ENCODE measurements at places on chromosomes 4 and X.

DNA sequence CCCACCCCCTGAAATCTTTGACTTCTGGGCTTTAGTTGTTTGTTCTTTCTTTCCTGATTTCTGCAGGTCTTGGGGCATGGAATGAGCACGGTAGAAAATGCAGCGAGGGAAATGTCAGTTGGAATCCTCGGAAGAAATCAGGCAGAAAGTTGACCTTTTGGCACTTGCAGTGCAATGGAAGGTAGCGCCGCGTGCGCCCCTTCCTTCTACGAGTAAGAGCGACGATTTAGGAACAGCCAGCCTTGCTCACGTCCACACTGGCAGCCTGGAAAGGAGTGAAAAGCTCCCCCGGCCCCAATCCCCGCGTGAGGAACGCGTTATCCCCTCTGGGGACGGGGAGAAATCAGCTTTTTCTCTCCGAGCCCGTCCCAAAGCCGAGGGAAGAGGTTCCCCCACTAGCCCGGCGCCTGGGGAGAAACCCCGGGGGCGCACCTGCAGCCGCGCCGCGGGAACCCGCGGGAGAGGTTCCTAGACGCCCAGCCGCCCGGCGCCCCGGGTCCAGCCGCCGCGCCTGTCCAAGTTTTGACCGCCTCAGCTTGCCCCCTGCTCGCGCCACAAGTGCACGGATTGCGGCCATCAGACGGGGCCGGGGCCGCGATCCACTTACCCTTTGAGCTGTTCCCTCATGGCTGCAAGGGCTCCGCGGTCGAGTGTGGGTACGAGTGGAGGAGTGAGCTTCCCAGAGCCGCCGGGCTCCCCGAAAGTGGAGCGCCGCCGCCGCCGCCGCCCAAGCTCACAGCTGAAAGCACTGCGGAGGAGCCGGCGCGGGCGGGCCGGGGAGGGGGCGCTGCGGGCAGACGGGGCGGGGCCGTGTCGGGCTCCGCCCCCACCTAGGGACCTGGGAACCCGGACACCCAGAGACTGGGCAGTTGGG is 194.6 kb upstream of the FTHL17 start:
- peak; percentile 53 for DNase-seq

- DNase-seq, result no peak
These were observed 209.8 kb downstream of the MGST2 start for GRCh38 chr4:139875411-139875825.

DNA sequence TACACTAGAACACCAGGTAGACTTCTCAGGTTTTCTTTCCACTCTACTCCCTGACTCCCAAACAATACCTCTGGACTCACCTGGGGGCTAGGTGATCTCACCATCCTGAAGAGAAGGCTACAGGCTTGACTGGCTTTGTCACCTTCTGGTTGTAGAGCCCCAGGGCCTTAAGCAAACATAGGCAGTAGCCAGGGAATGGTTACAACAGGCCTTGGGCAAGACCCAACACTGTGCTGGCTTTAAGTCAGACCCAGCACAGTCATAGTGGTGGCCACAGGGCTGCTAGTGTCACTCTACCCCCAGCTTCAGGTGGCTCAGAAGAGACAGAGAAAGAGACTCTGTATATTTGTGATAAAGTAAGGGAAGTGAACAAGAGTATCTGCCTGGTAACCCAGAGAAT is 118.1 kb upstream of the EMCN start:
- DNase-seq, result no peak

DNA sequence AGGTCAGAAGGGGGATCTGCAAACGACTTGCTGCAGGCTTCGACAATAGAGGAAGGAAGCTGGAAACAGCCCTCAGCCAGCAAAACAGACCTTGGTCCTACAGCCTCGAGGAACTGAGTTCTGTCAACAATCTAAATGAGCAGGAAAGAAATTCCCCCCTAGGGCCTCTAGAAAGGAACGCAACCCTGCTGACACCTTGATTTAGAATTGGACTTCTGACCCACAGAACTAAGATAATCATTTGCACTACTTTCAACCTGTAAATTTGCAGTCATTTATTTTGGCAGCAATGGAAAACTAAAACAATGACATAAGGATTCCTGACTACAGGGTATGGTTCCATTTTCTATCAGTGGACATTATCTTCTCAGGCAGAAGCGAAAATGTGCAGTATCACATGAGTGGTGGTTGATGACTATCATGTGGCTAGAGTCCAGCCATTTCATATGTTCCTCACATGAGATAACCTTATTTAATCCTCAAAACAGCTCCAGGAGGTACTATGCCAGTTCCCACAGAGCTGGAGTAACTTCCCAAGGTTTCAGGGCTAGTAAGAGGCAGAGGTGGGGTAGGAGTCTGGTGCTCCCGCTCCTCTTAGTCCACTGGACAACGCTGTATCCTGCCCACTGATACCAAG is 61.6 kb downstream of the SAT1 start:
- no peak for DNase-seq

- peak; percentile 45 for DNase-seq
These were observed 214.2 kb downstream of the ZNF674 start for GRCh38 chrX:46330981-46331380.

GRCh38 chr4:26729547-26729946 is 131.1 kb upstream of the STIM2 start:
- no peak for DNase-seq

GRCh38 chr4:7993671-7994070 is 54.0 kb upstream of the AFAP1 start:
- no peak for DNase-seq

GRCh38 chr4:17597517-17597916 is 16.9 kb upstream of the MED28 start:
- peak; percentile 35 for DNase-seq

GRCh38 chr4:127968586-127968985 is 3.4 kb downstream of the ABHD18 start:
- DNase-seq, result no peak

- no peak for DNase-seq
These were observed 146.7 kb upstream of the VEGFC start for GRCh38 chr4:176939445-176939844.

DNA sequence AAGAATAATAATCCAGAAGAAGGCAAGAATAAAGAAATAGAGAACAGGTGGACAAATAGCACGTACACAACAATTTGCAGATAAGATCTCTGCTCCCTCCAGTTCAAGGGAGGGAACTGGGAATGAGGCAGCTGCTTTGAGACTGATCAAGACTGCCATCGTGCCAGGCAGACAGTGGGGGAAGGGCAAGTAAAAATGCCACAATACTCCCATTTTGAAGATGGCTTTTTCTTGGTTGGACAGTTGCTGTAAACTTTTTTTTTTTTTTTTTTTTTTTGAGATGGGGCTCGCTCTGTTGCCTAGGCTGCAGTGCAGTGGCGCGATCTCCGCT is 17.2 kb downstream of the USP11 start:
- no peak for DNase-seq

DNA sequence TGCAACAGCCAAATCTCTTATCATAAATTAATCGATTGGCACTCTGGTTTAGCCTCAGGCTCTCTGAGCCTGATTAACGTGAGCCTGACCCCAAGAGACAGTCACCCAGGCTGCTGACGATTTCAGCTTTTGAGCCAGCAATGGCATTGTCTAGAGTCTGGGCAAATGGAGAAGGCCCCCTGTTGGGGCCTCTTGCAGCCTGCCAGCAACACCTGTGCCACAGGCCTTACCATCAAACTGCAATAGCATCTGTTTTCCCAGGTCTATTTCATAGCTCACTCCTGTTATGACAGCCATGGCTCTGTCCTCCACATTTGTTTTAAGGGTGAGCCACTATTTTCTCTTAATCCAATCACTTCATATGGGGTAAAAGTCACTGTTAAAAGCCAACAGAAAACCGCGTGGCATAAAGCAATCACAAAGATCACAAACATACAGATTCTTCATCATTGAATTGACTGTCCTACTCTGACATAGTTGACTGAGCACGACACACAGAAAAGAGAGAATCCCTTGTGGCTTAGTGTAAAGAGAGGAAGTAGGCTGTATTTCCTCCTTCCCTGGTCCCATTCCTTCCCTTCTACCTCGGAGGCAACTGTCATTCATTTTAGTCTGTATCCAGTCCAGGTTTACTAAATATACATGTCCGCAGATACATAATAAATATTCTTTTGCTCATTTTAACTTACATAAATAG is 47.8 kb downstream of the SLC9A7 start:
- no peak for DNase-seq
